Activated T-helper 1 cell treated with anti-CD3 and anti-CD28 coated beads, Interleukin-12 subunit alpha, Interleukin-12 subunit beta, Interleukin-2, Interleukin-4 antibody, amounts not matched to agents 30 ng/mL and 10 ng/mL and 1 ng/mL, durations not matched to agents 14 hours and 24 hours and 36 hours (primary cell): ENCODE measurements at places on chromosomes 3 and 15. TPM values are rescaled to one million over a fixed set of nuclear protein-coding genes. Genes with fewer than 3 reads are reported as not detected.

Gene SLC22A14
- not detected in 2 replicates for total RNA-seq

Gene STRC
- total RNA-seq, result 0.23 and 0.32 TPM in 2 replicates

Gene EPHA3
- not detected in 2 replicates for total RNA-seq

Gene CCR2
- total RNA-seq, result 20.6 and 21.0 TPM in 2 replicates

Gene PDZRN3
- total RNA-seq, result not detected in 2 replicates

Gene CFAP91
- total RNA-seq, result 0.24 TPM in 1 of 2 replicates, not detected in the other

Gene CDV3
- total RNA-seq, result 289 TPM in 2 replicates

Gene TGM5
- total RNA-seq, result not detected in 2 replicates

DNA sequence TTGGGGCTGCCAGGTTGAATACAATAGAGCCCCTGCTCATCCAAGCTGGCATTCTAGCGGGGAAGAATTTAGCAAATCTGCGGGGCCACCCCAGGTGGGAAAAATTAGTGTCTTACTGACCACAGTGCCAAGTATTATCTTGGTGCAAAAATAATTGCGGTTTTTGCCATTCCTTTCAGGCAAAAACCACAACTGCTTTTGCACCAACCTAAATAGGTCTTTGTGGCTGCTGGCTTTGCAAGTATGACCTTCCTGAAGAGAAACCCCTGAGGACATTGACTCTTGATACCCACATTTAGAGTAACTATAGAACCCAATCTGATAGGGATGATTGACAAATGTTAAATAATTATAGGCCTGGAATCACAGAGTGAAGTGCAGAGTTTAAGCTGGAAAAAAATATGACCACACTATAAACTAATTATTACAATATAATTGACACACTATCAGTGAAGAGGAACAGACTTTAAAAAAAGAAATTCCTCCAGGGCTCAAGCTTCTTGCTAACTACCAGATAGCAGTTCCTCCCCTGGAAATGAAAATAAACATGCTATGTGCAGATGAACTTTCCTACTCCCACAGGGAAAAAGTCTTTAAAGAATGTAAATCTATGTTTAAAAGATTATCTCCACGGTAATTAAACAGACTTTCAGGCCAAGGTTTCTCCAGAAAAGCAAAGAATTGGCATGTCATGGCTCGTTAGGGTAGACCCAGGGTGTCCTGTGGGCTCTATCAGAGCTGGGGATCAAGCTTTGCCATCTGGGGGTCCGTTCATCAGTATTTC is 34.4 kb downstream of the CA12 start:
- no peak for DNase-seq

DNA sequence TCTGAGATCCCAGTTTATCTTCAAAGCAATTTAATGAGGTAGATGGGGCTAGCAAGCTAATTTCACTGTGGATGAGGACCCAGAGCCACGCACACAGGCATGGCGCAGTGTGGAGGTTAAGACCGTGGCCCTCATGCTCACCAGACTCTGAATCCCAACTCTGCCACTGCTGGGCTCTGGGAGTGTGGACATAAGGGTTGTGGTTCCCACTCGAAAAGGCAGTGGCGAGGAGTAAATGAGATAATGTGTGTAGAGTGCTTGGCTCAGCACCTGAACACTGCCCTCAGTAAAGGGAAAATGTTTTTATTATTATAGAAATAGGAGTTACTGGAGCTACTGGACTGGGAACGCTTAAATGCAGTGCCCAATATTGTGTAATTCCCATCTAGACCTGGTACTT is 243.5 kb upstream of the TPM1 start:
- no peak for DNase-seq

GRCh38 chr15:89494941-89495637 is 1.3 kb downstream of the RHCG start:
- DNase-seq, result no peak

DNA sequence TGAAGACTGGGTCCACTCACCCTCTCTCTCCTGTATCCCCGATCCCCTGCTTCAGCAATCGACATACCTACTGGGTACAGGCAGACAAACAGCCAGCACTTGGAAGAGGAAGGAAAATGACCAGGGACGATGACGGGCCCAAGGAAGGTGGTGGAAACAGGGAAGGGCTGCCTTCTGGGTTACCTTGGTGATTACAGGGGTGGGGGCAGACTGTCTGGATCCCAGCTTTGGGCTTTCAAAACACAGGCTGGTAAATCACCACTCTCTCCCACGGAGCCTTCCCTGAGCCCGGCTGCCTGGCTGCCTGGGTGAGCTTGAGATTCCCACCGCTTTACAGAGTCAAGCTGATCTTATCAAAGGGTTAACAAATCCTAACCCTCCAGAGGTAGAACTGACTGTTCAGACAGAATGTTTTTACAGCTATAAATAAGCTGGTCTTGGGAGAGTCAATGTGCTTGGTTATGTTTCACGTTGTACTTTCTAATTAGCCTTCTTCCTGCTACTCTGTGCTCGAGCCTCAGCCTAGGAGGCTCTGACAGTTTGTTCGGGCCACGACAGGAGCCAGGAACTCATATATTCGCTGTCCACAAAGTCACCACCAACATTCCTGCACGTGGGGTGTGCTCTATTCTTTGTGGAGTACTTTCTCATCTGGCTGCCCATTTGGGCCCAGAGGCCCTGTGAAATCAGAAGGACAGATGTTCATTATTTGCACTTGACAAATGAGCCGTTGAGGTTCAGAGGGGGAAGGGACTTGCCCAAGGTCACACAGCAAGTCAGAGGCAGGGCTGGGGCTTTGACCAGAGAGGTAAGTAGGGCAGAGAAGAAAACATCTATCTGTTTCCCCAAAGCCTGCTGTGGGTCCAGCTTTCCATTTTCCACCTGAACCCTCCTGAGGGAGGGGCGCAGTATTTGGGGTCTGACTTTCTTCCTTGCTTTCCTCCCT is 63.5 kb downstream of the FEM1B start:
- no peak for DNase-seq

- DNase-seq, result no peak
Observed at GRCh38 chr3:177615015-177615414, 417.7 kb upstream of the TBL1XR1 start.

- no peak for DNase-seq
Observed at GRCh38 chr3:135802171-135802570, 163.4 kb upstream of the PPP2R3A start.

DNA sequence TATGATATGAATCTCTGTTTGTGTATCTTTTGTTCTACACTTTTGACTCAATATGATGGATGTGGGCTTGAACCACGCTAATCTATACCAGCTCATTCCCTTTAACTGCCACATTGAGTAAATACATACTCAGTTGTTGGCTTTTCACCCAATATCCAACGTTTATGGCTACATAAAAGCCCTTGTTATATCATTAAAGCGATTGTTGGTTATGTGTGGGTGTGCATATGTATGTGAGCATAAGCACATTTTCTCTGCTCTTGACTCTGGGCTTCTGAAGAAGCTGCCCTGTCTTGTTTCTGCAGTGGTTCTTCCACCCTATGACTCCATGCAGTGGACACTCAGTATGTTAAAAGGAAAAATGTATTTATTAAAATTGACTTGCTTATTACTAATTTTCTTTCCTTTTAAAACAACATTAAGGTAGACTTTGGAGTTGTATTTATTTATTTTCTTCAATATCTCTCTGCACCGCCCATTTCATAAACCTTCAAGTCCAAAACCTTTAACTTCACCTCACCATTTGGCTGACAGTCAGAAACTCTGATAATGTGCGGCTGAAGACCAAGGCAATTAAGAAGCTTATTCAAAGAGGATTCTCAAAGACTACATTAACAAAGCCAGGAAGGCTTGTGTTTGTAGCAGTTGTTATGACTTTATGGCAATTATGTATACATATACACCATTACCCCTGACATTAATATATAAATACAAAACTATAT is 156.1 kb downstream of the THRB start:
- no peak for DNase-seq

GRCh38 chr3:13535905-13536304 is 13.0 kb upstream of the FBLN2 start:
- DNase-seq, result no peak

DNA sequence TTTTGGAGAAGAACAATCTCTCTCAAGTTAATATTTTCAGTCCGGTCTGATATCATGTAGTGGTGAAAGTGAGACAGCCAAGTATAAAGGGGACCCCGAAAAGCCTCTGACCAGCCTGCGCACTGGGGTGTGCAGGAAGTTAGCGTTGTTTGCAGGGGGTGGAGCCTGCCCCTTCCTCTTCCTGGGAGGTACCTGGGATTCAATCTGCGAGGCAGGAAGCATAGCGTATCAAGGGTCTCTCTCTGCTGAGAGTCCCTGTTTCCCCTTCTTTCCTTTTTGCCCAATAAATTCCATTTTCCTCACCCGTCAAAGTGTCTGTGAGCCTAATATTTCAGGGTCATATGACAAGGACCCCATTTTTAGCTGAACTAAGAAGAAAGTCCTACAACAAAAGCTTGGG is 44.8 kb upstream of the CBLB start:
- no peak for DNase-seq

GRCh38 chr3:150762662-150763121 is 277 bp downstream of the SIAH2 start:
- no peak for DNase-seq

- DNase-seq, result no peak
Observed at GRCh38 chr3:24683090-24683489, 188.4 kb upstream of the THRB start.

DNA sequence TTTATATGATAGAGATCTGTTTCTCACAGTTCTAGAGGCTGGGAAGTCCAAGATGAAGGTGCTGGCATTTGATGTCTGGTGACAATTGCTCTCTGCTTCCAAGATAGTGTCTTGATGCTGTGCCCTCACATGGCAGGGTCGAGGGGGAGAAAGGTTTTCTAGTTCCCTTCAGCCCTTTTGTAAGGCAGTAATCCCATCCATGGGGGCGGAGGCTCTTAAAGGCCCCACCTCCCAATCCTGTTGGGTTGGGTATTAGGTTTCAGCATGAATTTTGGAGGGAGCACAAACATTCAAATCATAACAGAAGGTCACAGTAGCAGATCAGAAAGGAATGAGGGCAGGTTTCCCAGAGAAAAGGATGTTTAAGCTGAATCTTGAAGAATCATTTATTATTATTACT is 601.7 kb upstream of the ZNF717 start:
- no peak for DNase-seq

DNA sequence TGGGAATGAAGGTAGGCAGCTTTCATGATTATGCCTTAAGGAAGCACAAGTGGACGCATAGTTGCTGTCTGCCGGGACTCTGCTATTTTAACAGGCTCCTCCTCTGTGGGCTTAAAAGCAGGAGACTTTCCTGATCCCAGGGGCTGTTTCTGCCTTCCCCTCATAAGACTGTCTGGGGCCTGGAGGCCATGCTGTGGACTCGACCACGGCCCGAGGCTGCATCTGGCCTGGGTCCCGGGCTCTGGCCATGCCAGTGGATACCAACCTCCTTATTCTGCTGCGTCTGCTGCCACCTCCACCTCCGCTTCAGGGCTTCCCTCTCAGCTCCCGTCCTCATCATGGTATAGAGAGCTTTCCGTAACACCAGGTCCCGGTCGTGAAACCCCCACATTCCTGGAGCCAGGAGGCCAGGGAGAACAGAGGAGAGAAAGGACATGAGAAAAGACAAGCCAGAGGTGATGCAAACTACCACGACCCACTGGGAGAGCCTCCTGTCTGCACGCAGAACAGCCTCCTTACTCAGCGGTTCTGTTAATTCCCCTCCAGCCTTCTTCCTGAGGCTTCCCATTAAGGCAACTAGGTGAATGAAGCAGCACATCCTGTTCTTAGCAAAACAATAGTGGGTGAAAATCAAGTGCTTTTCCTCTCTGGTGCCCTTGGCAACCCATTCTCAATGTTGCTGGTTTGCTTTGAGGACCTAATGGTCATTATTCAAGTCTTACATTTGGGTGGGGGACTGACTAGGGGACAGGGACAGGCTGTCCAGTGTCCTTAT is 200.5 kb downstream of the KLF13 start:
- no peak for DNase-seq

DNA sequence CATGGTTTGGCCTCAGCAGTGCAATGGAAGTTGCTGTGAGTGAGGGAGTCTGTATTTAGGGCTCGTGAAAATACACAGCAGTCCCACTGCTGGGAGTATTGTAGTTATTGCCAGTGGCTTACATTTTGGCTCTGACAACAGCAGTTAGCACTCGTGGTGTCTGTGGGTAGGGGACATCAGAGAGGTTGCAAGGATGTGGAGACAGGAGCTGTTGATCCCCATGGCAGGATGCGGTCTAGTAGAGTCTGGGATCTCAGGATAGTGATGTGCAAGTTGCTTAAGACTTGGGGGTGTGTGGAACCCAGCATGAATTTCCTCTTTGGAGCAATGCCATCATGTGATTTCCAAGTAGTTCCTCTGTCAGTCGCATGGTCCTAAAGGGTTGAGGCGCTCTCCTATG is 59.9 kb downstream of the GALK2 start:
- no peak for DNase-seq

GRCh38 chr3:37546876-37547275 is 314.8 kb upstream of the CTDSPL start:
- DNase-seq, result no peak

DNA sequence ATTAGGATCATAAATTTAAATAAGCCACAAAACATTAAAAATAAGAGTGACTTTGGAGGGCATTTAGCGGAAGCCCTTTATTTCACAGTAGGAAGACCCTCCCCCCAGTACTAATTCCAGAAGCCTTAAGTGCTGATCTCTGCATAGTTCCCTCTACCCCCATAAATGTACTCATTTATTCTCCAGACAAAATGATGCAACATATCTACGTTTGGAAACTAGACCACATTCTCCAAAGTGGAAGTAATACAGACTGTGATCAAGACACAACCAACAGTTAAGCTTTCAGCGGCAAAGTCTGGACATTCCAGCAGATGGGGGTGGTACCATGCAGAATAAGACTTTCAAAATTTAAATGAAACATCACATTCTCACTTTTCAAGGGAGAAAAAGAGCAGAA is 44.8 kb upstream of the RPS17 start:
- no peak for DNase-seq

DNA sequence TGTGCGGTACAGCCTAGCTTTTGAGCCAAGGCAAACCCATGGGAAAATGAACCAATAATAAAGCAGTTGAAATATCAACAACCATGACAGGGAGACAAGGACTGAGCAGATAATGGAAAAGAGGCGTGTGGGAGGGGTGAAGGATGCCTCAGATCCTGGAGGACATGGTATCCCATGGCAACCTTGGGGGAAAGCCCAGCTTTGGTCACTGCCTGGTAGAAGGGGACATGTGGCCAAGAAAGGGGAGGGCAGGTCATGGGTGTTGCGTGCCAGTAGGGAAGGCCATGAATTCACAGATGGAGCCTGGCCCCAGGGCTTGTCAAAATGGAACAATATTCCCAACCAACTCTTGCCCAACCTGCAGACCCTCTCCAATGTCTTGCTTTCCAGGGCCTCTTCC is 140.5 kb upstream of the SMAD3 start:
- no peak for DNase-seq

DNA sequence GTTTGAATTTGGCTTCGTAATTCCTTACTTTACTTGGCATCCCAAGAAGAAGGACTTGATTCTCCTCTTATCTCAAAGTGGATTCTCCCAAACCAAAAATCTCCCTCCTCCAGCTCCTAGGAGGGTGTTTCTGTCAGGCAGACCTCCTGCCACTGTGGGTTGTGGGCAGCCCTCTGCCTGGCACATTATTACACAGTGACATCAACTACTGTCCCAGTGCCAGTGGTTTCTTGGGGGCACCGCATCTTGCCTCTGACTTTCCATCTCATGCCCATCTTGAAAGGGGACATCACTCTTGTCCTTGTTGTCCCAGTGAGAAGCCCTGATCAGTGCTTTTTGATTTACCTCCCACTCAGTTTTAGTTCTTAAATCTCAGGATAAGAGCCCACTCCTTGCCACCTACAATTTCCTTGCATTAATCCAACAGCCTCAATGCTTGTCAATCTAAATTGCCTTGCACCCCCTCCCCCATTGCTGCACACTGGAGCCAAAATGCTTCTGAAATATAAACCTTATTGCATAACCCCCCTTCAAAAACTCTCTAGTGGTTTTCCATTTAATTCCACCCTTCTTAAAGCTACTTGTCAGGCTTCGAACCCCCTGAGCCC is 81.0 kb downstream of the TRAK1 start:
- DNase-seq, result no peak
